ENCODE measurements at places on chromosomes 7 and 10.
A peak's percentile ranks its signal among the peaks of the same experiment; 100 is the strongest.

DNA sequence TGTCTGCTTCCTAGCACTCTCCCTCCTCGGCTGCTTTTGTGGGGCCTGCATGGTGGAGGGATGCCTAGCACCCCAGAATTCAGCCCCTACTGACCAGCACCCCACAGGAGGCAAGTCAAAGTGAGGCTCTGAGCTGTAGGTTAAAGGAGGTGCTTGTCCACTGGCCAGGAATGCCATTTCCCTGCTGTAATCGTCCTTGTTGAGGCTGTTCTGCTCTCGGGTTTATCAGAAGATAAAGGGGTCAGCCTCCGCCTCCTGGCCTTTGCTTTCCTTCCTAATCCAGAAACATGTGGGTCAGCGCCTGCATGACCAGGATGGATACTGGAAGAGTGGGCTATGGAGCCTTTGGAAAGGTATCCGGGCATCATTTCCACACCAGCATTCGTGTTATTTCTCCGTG lies 98.9 kb downstream of the MKI67 start:
- H3K4me3 ChIP-seq = no peak overlapping the region
- no peak overlapping the region for H3K27ac ChIP-seq

DNA sequence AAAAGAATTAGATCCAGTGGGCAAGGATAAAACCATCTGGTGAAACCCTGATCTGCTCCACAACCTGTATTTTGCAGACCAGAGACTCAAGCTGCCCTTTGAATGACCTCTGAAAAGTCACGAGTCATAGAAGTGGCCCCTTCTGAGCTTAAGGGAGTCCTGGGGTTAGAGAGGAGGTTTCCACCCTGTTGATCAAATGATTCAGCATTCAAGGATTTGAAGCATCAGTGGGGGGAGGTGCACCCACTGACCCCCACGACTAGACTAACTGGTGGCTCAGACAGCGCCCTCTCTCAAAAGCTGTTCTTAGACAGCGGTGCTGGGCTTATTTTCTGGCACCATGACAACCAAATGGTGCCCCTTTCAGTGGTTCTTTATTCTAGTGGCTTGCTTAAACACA lies 44.3 kb downstream of the PLCE1 start:
- no peak for DNase-seq
- H3K27ac ChIP-seq = no peak overlapping the region
- H3K27me3 ChIP-seq = no peaks in the 10 kb centered on the region
- no peaks in the 10 kb centered on the region for H3K36me3 ChIP-seq

GRCh38 chr7:73761854-73762658 lies 8.0 kb downstream of the CLDN3 start:
- H3K36me3 ChIP-seq = no peaks in the 10 kb centered on the region
- no peak overlapping the region for H3K27ac ChIP-seq
- peaks cover 4% of the 10 kb centered on the region for H3K27me3 ChIP-seq
- no peaks in the 10 kb centered on the region for H3K4me1 ChIP-seq
- H3K4me3 ChIP-seq = no peak overlapping the region

DNA sequence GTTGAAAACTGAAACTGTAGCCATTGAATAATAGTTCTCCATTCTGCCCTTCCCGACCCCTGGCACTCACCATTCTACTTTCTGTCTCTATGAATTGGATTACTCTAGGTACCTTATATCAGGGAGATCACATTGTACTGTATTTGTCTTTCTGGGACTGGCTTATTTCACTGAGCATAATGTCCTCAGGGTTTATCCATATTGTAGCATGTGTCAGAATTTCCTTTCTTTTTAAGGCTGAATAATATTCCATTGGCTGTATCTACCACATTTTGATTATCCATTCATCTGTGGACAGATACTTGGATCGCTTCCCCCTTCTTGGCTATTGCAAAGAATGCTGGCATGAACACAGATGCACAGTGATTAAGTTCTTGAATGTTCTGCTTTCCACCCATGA lies 107.4 kb downstream of the CDH23 start:
- no peak overlapping the region for H3K4me3 ChIP-seq
- H3K4me1 ChIP-seq = no peaks in the 10 kb centered on the region
- H3K27ac ChIP-seq = no peak overlapping the region
- no peaks in the 10 kb centered on the region for H3K27me3 ChIP-seq
- no peak for DNase-seq
- H3K36me3 ChIP-seq = no peaks in the 10 kb centered on the region

DNA sequence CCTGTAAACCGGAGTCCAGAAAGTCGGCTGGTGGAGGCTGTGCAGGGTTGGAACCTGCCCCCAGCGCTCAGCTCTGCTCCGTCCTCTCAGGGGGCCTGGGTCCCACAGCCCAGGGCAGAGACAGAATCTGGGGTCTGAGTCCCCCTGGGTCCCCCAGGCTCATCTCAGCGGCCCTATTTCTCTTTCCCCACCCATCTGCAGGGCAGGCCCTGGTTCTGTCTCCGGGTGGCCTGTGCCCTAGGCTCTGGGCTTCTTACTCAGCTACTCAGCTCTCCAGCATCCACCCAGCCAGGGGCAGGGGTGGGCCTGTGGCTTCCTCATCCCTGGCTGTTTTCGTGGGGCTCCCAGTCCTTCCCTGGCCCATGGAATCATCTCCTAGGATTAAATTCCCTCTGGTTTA lies 183.4 kb downstream of the ADARB2 start:
- no peak overlapping the region for H3K27ac ChIP-seq
- H3K4me3 ChIP-seq = no peak overlapping the region
- no peak for DNase-seq
- peaks cover 10% of the 10 kb centered on the region for H3K27me3 ChIP-seq

GRCh38 chr7:42103020-42103419 lies 134.0 kb downstream of the GLI3 start:
- no peaks in the 10 kb centered on the region for H3K36me3 ChIP-seq
- H3K4me1 ChIP-seq = no peaks in the 10 kb centered on the region
- H3K27ac ChIP-seq = no peak overlapping the region
- peaks cover 7% of the 10 kb centered on the region for H3K27me3 ChIP-seq
- DNase-seq = no peak
- H3K4me3 ChIP-seq = no peak overlapping the region

- peaks cover 51% of the 10 kb centered on the region for H3K4me1 ChIP-seq
- H3K27ac ChIP-seq = peak overlapping the region; percentile 98
- peak overlapping the region; percentile 97 for H3K4me3 ChIP-seq
- no peaks in the 10 kb centered on the region for H3K27me3 ChIP-seq
- DNase-seq = no peak
- peaks cover 56% of the 10 kb centered on the region for H3K36me3 ChIP-seq
These were observed 1.2 kb downstream of the KLF6 start for GRCh38 chr10:3783682-3784432.

GRCh38 chr10:106500041-106500924 lies 664.2 kb downstream of the SORCS1 start:
- H3K4me3 ChIP-seq = no peak overlapping the region
- no peaks in the 10 kb centered on the region for H3K27me3 ChIP-seq

DNA sequence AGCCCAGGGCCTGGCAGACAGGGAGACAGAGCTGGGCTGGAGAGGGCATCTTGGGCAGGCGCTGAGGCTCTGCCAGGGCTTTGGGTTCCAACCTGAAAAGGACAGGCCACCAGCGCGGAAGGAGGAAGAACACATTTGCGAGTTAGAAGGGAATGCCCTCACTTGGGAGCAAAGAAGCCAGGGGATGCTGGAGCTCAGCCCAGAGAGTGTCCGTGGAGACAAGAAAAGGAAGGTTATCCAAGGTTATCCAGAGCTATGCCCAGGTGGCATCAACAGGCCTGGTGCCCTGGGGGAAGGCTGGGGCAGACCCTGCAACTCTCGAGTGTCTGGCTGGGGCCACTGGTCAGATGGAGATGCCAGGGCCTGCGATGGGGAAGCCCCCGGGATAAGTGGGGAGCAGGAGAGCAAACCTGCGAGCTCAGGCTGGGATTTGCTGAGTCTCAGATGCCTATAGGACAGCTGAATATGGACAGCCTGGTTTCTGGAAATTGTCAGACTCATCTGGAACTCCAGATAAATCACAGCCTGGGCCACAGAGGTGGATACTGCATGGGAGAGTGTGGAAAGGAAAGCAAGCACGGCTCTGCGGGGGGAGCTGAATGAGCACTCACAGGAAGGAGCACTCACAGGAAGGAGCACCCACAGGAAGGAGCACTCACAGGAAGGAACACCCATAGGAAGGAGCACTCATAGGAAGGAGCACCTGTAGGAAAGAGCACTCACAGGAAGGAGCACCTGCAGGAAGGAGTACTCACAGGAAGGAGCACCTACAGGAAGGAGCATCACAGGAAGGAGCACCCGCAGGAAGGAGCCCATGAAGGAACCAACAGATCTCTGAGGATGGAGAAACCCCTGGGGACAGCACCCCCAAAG lies 152.1 kb downstream of the ADAM12 start:
- no peaks in the 10 kb centered on the region for H3K27me3 ChIP-seq
- H3K27ac ChIP-seq = no peak overlapping the region
- DNase-seq = no peak
- H3K4me3 ChIP-seq = no peak overlapping the region
- H3K36me3 ChIP-seq = no peaks in the 10 kb centered on the region

- H3K27ac ChIP-seq = no peak overlapping the region
- H3K36me3 ChIP-seq = peaks cover 11% of the 10 kb centered on the region
- H3K4me3 ChIP-seq = no peak overlapping the region
- H3K4me1 ChIP-seq = peaks cover 9% of the 10 kb centered on the region
- peaks cover 3% of the 10 kb centered on the region for H3K27me3 ChIP-seq
These were observed 3.6 kb upstream of the PTTG1IP2 start for GRCh38 chr7:90465816-90466215.

GRCh38 chr10:131269776-131270460 lies 41.6 kb downstream of the TCERG1L start:
- H3K27ac ChIP-seq = no peak overlapping the region
- H3K4me1 ChIP-seq = no peaks in the 10 kb centered on the region
- DNase-seq = no peak

- DNase-seq = no peak
- H3K36me3 ChIP-seq = peaks cover 3% of the 10 kb centered on the region
- H3K4me3 ChIP-seq = no peak overlapping the region
- no peaks in the 10 kb centered on the region for H3K4me1 ChIP-seq
These were observed 666.1 kb upstream of the FOXK1 start for GRCh38 chr7:4015996-4016395.

DNA sequence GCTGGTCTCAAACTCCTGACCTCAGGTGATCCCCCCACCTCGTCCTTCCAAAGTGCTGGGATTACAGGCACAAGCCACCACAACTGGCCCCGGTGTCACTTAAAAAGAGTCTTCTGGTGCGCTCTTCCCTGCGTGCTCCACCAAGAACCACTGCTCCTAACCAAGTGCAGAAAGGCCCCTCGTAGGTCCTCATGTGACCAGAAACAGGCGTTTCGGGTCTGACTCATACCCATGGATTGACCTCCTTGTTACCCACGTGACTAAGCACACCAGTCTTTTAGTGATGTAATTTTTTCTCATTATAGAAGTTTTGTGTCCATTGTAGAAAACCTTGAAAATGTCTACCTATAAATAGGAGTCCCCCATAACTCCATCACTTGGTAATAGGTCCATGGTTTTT lies 13.9 kb downstream of the FKBP6 start:
- H3K4me3 ChIP-seq = no peak overlapping the region
- H3K27ac ChIP-seq = no peak overlapping the region

DNA sequence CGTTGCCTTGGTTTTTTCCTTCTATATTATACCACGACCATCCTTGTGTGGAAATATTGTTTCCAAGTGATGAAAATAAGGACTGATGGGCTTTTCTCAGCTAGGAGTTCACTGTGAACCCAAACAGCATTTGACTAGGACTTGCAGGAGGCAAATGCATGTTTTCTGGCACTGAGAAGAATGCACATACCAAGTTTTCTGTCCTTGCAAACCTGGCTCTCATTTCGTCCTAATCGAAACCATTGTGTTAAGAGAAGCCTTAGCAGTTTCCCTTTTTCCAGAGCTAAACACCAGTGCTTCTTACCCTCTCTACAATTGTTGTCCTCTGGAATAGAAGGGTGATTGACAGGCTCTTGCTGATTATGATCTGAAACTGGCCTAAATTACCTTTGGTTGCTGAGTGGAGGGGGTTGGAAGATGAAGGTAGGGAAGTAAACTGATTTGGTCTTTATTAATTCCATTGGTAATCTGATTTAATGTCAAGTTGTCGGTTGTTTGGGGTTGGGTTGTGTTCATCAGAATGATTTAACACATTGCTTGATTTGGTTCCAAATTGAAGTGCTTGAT lies 33.1 kb upstream of the ELMO1 start:
- H3K27ac ChIP-seq = no peak overlapping the region
- H3K36me3 ChIP-seq = no peaks in the 10 kb centered on the region
- H3K27me3 ChIP-seq = peaks cover 14% of the 10 kb centered on the region
- DNase-seq = no peak
- no peaks in the 10 kb centered on the region for H3K4me1 ChIP-seq

DNA sequence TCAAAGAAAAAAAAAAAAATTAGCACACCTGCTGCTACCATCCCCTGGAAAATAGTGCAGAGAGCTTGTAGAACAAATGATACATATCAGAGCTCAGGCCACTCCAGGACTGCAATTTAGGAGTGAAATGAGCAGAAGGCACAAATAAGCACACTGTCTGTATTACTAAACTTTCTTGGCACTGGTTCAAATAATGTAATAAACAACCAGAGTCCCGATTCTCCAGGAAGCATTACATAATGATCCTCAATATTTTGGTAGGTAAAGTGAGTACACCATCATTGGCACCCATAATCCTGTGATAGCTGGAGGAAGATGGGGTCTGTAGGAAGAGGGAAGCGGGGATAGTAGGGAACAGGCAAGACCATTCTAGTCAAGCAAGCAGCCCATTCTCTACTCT lies 74.3 kb downstream of the SVOPL start:
- H3K4me1 ChIP-seq = peaks cover 49% of the 10 kb centered on the region
- H3K27ac ChIP-seq = peak overlapping the region; percentile 29
- no peak overlapping the region for H3K4me3 ChIP-seq
- no peaks in the 10 kb centered on the region for H3K27me3 ChIP-seq
- no peak for DNase-seq

DNA sequence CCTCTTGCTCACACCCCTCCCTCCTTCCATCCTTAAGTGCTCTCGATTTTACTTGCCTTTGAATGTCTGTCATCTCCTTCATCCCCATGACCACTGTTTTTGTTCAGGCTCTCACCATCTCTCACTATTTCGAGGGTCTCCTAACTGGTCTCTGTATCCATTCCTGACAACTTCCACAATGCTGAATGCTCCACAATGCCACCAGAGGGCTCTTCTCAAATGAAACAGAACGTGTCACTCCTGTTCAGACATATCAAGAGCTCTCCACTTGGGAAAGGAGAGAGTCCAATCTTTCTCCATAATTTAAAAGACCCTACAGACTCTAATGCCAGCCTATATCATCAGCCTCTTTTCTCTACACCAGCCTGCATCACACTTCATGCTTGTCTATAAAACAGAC lies 9.0 kb upstream of the SLC13A1 start:
- H3K36me3 ChIP-seq = no peaks in the 10 kb centered on the region
- H3K27me3 ChIP-seq = no peaks in the 10 kb centered on the region
- no peak overlapping the region for H3K4me3 ChIP-seq
- H3K4me1 ChIP-seq = no peaks in the 10 kb centered on the region

GRCh38 chr7:130719541-130719940 lies 14.5 kb downstream of the KLF14 start:
- H3K4me3 ChIP-seq = no peak overlapping the region
- H3K4me1 ChIP-seq = no peaks in the 10 kb centered on the region
- no peak for DNase-seq
- no peaks in the 10 kb centered on the region for H3K36me3 ChIP-seq
- H3K27me3 ChIP-seq = peaks cover 15% of the 10 kb centered on the region
